ENCODE measurements at places on chromosomes 2 and 18. TPM values are rescaled to one million over a fixed set of nuclear protein-coding genes. Genes with fewer than 3 reads are reported as not detected.

CAPN10 gene
- 21.0 TPM for polyA plus RNA-seq

MAL gene
- polyA plus RNA-seq = 361 TPM

SEMA4F gene
- polyA plus RNA-seq = 7.1 TPM

LDLRAD4 gene
- polyA plus RNA-seq = 10.4 TPM

LOXL3 gene
- polyA plus RNA-seq = 9.5 TPM

COLEC11 gene
- 1.4 TPM for polyA plus RNA-seq

TWIST2 gene
- polyA plus RNA-seq = 46.3 TPM

PCGF1 gene
- 34.9 TPM for polyA plus RNA-seq

TTN gene
- 1.2 TPM for polyA plus RNA-seq

RAPGEF4 gene
- 9.5 TPM for polyA plus RNA-seq

RAD51AP2 gene
- polyA plus RNA-seq = 0.12 TPM

SLC30A3 gene
- polyA plus RNA-seq = 8.7 TPM

DLGAP1 gene
- 4.8 TPM for polyA plus RNA-seq

SKOR2 gene
- not detected for polyA plus RNA-seq

ITPRIPL1 gene
- 3.8 TPM for polyA plus RNA-seq

ALPG gene
- polyA plus RNA-seq = not detected

TMEM247 gene
- not detected for polyA plus RNA-seq

CSRNP3 gene
- 15.4 TPM for polyA plus RNA-seq

SLC11A1 gene
- 0.57 TPM for polyA plus RNA-seq

HOXD13 gene
- polyA plus RNA-seq = 0.22 TPM

ARHGEF33 gene
- 1.9 TPM for polyA plus RNA-seq

SLC25A52 gene
- polyA plus RNA-seq = 0.20 TPM

CRYGD gene
- polyA plus RNA-seq = not detected

IL1A gene
- polyA plus RNA-seq = 0.18 TPM

HOXD10 gene
- 127 TPM for polyA plus RNA-seq

COL4A4 gene
- polyA plus RNA-seq = 65.3 TPM

IL36RN gene
- not detected for polyA plus RNA-seq

All from left renal pelvis (tissue), 4 donors.